ENCODE measurements at places on chromosomes 7 and 10. TPM values are rescaled to one million over a fixed set of nuclear protein-coding genes. Genes with fewer than 3 reads are reported as not detected.
A peak's percentile ranks its signal among the peaks of the same experiment; 100 is the strongest.

LBX1 gene
- not detected for total RNA-seq

DNA sequence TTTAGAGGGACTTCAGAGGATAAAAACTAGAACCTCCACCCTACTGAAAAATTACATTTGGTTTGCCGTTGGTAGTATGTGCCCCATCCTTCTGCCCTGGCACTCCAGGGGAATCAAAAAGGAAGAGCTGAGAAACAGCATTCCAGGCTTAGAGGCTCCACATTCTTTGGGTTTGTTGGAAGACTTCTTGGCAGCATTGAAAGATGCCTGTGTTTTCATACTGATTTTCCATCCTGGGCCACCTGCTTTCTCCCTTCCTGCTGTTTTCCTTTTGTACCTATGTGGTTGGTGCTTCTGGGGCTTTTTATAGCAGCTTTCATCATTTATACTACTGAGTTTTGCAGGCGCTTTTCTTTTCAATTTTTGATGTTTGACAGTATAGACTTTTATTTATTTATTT, 61.7 kb downstream of the AUTS2 start:
- no peak overlapping the region for H3K27ac ChIP-seq
- no peak for DNase-seq
- no peaks in the 10 kb centered on the region for H3K4me1 ChIP-seq

LHPP gene
- 19.9 TPM for total RNA-seq

GRCh38 chr10:133388236-133388972, 5.6 kb upstream of the MTG1 start:
- H3K4me3 ChIP-seq: peak overlapping the region; percentile 90
- H3K27ac ChIP-seq: peak overlapping the region; percentile 87
- no peaks in the 10 kb centered on the region for H3K27me3 ChIP-seq
- H3K4me1 ChIP-seq: peaks cover 23% of the 10 kb centered on the region
- H3K36me3 ChIP-seq: no peaks in the 10 kb centered on the region

GRCh38 chr7:19692111-19692828, 16.6 kb downstream of the POLR1F start:
- no peak for DNase-seq
- no peak overlapping the region for H3K27ac ChIP-seq
- no peak overlapping the region for H3K4me3 ChIP-seq
- H3K27me3 ChIP-seq: no peaks in the 10 kb centered on the region

GRCh38 chr7:151549083-151549482, 29.4 kb upstream of the RHEB start:
- DNase-seq: no peak
- H3K27ac ChIP-seq: no peak overlapping the region
- peaks cover 13% of the 10 kb centered on the region for H3K4me1 ChIP-seq
- peaks cover 6% of the 10 kb centered on the region for H3K27me3 ChIP-seq
- H3K4me3 ChIP-seq: no peak overlapping the region

- H3K27me3 ChIP-seq: no peaks in the 10 kb centered on the region
- no peaks in the 10 kb centered on the region for H3K36me3 ChIP-seq
- H3K4me3 ChIP-seq: peak overlapping the region; percentile 31
- no peak overlapping the region for H3K27ac ChIP-seq
- no peaks in the 10 kb centered on the region for H3K4me1 ChIP-seq
Observed at GRCh38 chr10:788796-789748, 99.6 kb upstream of the DIP2C start.

CPA4 gene
- total RNA-seq: not detected

GRCh38 chr7:55538538-55538937, 33.8 kb downstream of the VOPP1 start:
- no peak overlapping the region for H3K4me3 ChIP-seq
- H3K36me3 ChIP-seq: peaks cover 3% of the 10 kb centered on the region
- H3K4me1 ChIP-seq: peaks cover 65% of the 10 kb centered on the region
- peak overlapping the region; percentile 98 for H3K27ac ChIP-seq
- H3K27me3 ChIP-seq: no peaks in the 10 kb centered on the region
- DNase-seq: no peak

DNA sequence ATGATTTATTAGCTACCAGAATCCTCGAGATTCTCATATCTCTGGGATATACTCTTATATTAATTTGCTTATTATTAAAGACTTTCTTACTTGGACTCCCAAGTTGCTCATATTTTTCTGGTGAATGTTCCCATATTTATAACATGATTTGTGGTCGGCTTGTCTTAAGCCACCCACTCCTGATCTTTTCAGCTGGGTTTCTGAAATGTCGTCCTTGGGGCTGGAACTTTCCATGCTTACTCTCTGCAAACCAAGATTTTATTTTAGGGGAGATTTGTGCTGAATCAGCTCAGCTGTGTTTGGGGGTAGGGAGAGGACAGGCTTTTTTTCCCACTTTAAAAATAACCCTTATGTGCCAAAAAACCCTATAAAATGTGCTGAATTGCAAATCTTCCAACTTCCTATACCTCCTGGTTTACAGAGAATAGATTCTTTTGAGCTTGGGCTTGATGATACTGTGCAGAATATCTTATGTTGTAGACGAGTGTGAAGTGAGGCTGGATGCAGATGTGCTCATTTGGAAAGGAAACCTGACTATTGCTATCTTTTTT, 162.1 kb downstream of the SND1 start:
- peaks cover 39% of the 10 kb centered on the region for H3K4me1 ChIP-seq
- H3K36me3 ChIP-seq: no peaks in the 10 kb centered on the region
- no peak for DNase-seq
- no peak overlapping the region for H3K4me3 ChIP-seq
- no peaks in the 10 kb centered on the region for H3K27me3 ChIP-seq
